ENCODE measurements at places on chromosomes 1 and 21.
A peak's percentile ranks its signal among the peaks of the same experiment; 100 is the strongest.

GRCh38 chr1:214958486-214958885 is 124.1 kb upstream of the KCNK2 start:
- no peak for DNase-seq

DNA sequence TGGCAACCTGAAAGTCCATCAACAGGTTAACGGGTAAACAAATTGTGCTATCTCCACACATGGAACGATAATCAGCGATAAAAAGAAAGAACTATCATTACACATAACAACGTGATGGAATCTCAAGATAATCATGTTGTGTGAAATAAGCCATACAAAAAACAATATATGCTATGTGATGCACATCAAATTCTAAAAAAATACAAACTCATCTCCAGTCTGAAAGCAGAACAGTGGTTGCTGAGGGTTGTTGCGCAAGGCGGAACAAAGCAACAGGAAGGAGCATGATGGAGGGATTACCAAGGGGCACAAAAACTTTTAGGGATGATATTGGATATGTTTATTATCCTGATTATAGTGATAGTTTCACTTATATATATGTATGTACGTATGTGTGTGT is 324.8 kb downstream of the VAV3 start:
- no peak for DNase-seq

GRCh38 chr21:25717491-25718147 is 17.1 kb downstream of the ATP5PF start:
- no peak for DNase-seq

GRCh38 chr1:91098299-91098906 is 76.6 kb upstream of the ZNF644 start:
- peak; percentile 42 for DNase-seq

GRCh38 chr1:93178418-93178817 is 1.8 kb downstream of the TMED5 start:
- DNase-seq: no peak

DNA sequence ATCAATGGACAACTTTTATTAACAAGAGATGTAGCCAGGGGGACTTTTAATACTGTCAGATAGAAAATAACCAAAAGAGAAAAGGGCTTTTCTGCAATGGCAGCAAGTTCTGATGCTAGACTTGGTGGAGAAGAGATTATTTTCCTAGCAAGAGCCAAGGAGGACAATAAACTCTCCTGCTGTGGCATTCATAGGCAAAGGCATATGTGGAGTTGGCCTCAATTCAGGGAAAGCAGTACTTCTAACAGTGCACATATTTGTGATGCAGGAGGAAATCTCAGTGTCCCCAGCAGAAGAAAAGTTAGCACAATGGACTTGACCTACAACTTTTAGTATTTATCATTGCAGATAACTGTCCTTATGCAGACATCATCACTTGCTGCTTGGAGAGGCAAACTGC is 75.1 kb upstream of the GRIK1 start:
- no peak for DNase-seq

GRCh38 chr1:218361298-218362065 is 16.3 kb downstream of the TGFB2 start:
- peak; percentile 42 for DNase-seq

DNA sequence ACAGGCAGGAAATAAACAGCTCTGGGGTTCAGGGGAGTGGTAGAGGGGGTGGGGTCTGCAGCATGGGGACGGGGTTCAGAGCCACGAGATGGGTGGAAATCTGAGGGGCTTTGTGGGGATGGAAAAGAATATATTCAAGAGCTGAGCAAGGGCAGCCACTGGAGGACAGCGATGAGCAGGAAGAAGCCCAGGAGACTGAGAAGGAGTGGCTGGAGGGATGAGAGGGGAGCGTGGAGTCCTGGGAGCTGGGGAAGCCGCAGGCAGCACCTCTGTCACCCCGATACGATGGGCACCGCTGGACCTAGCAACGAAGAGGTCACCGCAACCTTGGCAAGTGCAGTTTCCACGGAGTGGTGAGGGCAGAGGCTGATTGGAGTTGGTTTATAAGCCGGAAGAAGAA is 10.0 kb upstream of the KCNAB2 start:
- no peak for DNase-seq

- DNase-seq: no peak
Measured at GRCh38 chr21:29221253-29221744, 77.4 kb upstream of the BACH1 start.

DNA sequence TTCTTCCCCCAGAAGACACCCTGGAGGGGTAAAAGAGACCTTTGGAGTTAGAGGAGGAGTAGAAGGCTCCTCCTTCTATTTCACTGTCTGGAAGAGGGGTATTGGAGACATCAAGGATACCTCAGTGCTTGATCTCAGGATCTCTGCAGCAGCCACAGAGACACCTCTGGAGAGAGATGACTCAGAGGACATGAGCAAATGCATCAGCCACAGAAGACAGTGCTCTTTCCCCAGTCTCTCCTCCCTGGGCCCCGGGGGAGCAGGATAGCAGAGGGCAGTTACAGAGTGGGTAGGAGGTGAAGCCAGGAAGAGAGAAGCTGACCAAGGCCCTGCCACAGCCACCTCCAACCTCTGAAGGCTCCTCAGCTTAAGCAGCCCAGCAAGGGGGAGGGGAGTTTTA is 15.3 kb upstream of the TEDDM1 start:
- DNase-seq: no peak

- no peak for DNase-seq
Measured at GRCh38 chr1:234979296-234980279, 149.0 kb downstream of the TOMM20 start.

DNA sequence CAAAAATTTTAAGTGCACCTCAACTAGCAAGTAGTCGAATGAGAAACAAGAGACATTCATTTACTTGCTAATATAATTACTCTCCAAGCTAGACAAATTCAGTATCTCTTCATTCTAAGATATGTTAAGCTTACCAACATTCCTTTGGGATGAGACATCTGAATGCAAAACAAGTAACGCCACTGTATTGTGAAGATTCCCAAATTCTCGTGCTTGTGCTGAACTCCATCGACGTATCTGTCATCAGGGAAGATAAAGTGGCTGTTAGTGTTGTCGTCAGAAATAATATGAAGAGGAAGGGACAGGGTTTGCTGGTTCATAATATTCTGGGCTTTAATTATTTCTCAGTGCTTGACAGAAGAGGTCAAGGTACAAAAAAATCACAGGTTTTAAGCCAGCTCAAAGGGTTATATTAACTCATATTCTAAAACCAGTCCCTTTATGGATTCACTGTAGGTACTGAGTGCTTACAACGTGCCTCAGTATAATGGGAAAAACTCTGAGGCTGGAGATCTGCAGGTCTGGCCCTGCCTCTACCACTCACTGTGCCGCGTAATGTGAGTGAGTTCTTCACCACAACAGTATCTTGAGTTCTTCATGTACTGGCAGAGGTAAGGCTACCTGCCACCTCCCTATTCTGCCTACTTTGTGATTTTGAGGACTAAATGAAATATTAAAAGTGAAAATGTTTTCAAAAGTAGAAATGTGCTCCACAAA is 42.0 kb downstream of the PCSK9 start:
- no peak for DNase-seq

DNA sequence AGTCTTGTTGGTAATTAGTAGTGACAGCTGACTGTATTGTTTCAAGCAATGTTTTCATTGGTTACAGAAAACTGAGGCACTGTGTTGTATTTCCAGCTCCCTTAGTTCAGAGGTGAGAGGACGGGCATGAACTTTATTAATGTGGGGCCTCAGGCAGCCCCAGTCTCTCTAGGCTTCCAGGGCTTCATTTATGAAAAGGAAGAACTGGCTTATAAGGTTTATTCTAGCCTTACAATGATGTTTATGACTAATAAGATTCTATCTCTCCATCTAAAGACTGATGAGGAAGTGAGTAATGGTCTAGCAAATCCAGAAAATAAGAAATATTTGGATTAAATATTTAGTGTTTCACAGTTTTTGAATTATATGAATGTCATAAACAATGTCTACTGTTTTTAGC is 41.5 kb downstream of the CBS start:
- no peak for DNase-seq

GRCh38 chr1:232184561-232185530 is 445.1 kb downstream of the SIPA1L2 start:
- DNase-seq: no peak
